SK-N-DZ (cell line): ENCODE measurements at places on chromosomes 7 and 10.

DNA sequence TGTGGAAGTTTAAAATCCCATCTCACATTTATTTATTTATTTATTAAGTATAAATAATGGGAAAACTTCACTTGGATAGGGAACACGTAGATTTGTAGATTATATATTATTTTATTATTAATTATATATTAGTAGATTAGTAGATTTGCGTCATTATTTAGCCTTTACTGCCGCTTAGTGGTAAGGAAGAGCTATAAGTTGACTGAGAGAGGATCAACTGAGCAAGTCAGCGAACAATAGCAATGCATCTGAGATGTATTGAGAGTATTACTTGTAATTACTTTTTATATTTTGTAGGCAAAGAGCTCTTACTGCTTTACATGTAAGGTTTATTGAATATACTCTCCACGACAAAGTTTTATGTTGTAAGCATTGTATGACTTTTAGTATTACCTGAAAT, 244.5 kb upstream of the ANKRD30A start:
- DNase-seq: no peak

- peak; percentile 79 for DNase-seq
Measured at GRCh38 chr10:72259491-72260238, 14.1 kb upstream of the DDIT4 start.

DNA sequence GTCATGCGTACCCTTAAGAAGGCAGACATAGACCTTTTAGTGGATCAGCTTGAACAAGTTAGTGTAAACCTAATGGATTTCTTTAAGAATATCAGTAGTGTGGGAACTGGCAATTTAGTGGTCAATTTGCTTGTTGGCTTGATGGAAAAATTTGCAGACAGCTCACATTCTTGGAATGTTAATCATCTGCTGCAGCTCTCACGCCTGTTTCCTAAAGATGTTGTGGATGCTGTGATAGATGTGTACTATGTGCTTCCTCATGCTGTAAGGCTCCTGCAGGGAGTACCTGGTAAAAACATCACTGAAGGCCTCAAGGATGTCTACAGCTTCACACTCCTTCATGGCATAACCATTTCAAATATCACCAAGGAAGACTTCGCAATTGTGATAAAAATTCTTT, 103.4 kb downstream of the ABCA13 start:
- DNase-seq: no peak

DNA sequence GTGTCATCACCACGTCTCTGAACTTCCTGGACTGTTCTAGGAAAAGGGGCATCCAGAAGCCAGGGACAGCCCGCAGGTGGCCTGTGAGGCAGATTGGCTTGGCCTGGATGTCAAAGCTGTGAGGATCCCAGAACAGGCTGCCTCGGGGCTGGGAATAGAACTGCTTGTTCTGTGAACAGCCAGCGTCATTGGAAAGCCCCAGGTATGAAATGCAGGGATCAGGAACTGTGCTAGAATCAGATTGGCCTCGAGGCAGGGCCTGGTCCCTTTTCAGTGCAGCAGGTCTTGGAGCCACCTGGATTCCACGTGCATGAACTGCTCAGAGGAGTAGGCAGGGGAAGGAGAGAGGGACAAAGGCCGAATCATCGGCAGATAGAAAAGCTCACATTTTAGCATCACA, 44.6 kb downstream of the FAM20C start:
- no peak for DNase-seq

GRCh38 chr7:527723-528122, 8.1 kb upstream of the PDGFA start:
- DNase-seq: no peak

- no peak for DNase-seq
Measured at GRCh38 chr7:124183649-124184048, 150.8 kb upstream of the TMEM229A start.

DNA sequence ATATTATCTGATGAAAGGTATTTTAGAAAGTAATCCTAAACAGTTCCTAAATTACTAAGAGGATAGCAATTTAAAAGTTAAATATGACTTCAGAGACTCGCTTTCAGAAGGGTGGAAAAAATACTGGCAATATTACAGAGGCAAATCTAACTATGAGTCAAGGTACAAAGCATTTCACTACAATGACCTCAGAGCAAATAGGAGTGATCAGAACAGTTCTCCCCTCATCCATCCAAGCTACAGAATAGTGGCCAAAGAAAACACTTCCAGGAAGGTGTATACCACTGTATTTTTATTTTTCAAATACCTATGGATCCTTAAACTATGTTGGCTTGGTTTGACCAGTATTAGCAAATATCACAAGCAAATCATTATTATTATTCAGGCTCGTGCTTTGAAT, 112.8 kb upstream of the ODAD2 start:
- DNase-seq: no peak

DNA sequence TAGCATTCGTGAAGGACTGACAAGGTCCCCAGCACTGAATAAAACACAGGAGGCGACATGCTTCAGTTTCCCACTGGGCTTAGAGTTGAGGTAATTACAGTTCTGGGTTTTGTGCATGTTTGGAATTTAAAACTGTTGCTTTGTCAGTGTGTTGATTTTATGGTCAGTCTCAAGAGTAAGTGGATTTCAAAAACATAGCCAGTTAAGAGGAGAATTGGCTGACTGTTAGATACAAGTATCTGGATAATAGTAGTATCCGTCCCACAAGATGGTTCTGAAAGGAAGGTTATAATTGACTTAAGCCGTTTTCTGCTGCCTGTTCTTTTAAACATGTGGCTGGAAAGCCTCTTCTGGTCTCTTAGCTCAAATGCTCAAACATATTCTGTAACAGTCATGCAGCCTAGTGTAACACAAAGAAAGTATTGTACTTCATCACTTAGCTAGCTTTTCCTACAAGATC, 170.9 kb downstream of the POLR1F start:
- no peak for DNase-seq

DNA sequence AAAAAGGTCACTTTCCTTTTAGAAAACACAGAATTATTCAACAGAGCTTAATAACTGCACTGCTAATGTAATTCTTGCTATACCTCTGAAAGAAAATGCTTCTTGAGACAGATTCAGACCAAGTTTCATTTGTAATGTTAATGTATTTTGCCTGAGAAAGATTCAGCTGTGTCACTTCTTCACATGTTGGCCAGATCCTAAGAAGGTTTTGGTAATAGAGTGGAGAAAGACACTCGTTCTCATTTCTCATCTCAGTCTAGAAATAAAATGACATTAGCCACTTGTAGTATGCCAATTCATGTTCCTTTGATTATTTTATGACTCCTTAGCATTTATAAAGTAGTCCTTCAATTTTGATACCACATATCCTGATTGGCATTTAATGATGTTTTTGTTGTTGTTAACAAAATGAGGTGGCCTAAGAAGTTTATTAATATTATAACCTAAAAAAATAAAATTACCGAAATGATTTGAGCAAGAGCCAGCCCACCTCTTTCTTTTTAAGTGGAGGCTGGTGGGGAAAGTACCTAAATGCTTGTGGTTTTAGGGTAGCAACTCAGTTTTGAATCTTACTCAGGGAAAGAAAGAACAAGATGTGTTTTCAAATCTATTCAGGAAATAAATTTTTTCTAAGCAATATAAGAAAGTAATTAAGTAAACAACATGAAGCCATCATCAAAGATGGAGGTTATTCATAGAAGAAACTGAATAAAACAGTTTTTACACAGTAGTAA, 16.4 kb upstream of the ELAPOR2 start:
- no peak for DNase-seq

DNA sequence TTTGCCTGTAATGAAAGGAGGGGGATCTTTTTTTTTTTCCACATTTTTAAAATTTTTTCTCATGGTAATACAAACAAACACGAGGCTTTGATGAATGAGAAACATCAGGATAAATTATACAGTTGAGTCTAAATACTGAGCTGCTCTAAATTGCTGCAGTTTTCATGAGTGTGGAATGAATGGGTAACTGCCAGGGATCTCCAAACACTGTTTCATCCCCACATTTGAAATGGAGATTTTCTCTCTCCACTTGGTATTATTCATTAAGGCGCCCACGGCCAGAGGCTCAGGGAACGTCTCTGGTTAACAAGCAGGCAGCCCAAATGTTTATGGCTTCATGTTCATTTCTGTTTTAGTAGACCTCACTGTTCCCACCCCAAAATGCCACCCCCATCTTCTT, 717.1 kb downstream of the GRID1 start:
- no peak for DNase-seq

GRCh38 chr10:82228701-82229100, 353.7 kb downstream of the NRG3 start:
- DNase-seq: no peak

DNA sequence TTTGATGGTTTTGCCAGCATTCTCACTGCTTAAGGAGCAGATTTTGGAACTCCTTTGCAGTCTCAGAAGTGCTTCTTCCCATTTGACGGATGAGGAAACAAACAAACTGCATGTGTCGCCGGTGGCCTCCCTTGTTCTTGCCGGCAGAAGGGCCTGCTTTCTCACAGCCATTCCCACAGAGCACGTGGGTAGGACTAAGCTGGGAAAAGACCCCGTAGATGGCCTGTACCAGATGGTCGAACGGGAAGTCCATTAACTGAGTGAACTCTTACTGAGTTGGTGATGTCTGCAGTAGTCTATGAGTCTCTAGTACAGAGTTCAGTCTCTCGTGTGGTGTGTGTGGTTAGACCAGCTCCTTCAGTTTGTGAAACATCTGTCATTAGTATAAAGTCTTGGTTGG, 131.9 kb downstream of the TRRAP start:
- no peak for DNase-seq

DNA sequence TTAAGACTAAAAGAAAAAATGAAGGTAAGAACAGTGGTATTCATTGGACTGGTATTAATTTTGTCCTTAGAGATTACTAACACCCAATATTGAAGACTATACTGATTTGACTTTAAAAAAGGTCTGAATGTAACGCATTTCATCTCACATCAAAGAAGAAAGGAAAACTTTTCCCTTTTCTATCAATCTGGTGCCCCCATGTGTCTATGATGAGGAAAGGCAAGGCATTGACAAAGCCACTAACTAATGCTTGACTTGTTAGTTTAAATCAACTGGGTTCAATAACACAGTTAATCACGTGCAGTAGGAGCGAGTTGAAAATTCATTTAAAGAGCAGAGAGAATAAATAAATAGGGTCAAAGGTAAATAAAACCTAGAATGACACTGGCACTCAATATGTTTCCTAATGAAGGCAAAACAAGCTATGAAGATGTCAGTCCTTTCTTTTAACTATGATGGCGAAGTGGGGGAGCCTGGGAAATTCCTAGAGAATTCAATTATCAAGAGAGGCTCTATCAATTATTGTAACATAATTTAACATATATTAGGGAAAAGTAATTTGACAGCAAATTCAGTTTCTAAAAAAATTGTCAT, 180.9 kb downstream of the ANK3 start:
- peak; percentile 43 for DNase-seq

DNA sequence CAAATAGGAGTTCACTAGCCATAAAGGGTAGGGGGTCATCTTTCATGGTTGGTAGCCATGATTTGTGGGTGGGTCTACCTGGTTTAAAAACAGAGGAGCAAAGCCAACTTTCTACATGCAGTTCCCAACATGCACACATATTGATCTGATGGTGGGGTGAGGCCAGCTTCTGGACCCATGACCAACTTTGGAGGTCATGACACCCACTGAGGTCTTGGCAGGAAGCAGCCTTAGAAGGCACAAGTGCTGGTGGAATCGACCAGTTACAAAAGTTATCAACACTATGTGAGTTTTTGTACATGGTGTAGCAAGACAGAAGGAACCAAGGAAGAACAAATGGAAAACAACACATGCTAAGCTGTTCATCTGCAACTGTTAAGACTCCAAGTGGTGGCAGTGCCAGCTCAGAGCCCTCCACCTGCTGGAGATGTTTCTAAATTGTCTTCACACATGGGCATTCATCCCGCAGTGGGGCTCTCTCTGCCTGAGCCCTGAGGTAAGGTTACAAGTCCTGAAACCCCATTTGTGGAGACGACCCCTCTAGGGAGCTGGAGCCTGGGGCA, 101.1 kb upstream of the TCF7L2 start:
- no peak for DNase-seq

DNA sequence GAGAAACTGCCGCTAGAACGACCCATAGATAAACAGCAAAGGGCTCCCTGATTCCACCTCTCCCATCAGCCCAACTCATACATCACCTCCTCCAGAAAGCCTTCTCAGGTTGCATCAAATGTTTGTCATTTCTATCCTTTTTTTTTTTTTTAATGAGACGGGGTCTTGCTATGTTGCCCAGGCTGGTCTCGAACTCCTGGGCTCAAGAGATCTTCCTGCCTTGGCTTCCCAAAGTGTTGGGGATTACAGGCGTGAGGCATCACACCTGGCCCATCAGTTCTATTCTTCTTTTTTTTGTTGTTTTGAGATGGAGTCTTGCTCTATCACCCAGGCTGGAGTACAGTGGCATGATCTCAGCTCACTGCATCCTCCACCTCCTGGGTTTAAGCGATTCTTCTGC, 7.0 kb downstream of the SPACDR start:
- DNase-seq: no peak

GRCh38 chr7:104553074-104553473, 224.7 kb downstream of the LHFPL3 start:
- DNase-seq: no peak

- no peak for DNase-seq
Measured at GRCh38 chr7:29344334-29344978, 149.9 kb downstream of the CHN2 start.

DNA sequence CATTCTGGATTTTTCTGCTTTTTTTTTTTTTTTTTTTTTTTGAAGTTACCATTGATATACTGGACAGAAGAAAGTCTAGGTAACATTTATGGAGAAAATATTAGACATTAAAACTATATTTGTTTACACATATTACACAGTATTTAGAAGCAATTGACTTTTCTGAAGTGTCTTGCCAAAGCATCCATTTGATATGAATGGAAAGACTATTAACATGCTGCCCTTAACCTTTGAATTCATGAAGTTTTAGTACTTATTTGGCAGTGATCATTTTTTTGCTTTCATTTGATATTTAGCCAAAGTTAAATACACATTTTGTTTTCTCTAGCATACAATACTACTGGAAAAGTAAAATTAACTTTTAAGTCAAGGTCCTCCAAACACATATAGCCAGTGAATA, 210.0 kb downstream of the SEMA3A start:
- DNase-seq: no peak

- DNase-seq: no peak
Measured at GRCh38 chr7:52026140-52026539, 709.5 kb upstream of the COBL start.

DNA sequence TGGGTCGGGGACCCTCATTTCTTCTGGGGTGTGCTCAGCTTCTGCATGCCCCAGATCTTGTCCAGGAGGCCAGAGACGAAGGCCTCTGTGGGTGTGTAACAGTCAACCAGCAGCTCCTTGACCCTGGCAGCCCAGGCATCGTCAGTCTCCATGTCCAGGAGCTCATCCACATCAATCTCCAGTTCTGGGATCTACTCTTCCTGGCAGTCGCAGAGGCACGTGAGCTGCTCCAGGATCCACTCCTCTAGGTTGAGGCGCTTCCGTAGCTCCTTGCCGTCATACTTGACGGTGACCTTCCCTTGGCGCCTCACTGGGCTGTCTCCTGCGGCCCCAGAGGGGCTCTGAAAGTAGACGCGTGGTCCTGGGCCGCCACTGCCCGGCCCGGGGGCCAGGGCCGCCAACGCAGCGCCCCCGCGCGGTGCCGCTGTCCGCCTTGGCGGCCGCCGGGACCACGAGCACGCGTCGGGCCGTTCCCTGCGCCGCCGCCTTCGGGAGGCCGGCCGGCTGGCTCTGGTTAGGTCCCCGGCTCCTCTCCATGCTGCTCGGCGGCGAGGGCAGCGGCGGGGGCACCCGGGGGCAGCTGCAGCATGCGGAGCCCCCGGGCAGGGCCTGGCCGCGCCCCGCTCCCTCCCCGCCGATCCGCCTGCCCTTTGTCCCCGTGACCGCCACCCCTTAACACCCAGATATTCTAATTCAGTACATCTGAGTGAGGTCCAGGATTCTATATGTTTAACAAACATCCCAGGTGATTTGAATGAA, 170.5 kb downstream of the SEPTIN7 start:
- DNase-seq: no peak
